SJSA1 (cell line): ENCODE measurements at places on chromosomes 6 and 20. TPM values are rescaled to one million over a fixed set of nuclear protein-coding genes. Genes with fewer than 3 reads are reported as not detected.

- no peaks in the 10 kb centered on the region for H3K36me3 ChIP-seq
- H3K27me3 ChIP-seq, result no peaks in the 10 kb centered on the region
- H3K4me1 ChIP-seq, result peaks cover 13% of the 10 kb centered on the region
- H3K27ac ChIP-seq, result no peak overlapping the region
- H3K4me3 ChIP-seq, result no peak overlapping the region
These were observed 437.4 kb upstream of the JAG1 start for GRCh38 chr20:11111191-11111590.

GRCh38 chr6:116568821-116569755 is 2.2 kb upstream of the RWDD1 start:
- no peak for DNase-seq
- H3K4me1 ChIP-seq, result peaks cover 24% of the 10 kb centered on the region
- no peaks in the 10 kb centered on the region for H3K27me3 ChIP-seq
- peaks cover 8% of the 10 kb centered on the region for H3K36me3 ChIP-seq
- no peak overlapping the region for H3K4me3 ChIP-seq
- H3K27ac ChIP-seq, result no peak overlapping the region

DNA sequence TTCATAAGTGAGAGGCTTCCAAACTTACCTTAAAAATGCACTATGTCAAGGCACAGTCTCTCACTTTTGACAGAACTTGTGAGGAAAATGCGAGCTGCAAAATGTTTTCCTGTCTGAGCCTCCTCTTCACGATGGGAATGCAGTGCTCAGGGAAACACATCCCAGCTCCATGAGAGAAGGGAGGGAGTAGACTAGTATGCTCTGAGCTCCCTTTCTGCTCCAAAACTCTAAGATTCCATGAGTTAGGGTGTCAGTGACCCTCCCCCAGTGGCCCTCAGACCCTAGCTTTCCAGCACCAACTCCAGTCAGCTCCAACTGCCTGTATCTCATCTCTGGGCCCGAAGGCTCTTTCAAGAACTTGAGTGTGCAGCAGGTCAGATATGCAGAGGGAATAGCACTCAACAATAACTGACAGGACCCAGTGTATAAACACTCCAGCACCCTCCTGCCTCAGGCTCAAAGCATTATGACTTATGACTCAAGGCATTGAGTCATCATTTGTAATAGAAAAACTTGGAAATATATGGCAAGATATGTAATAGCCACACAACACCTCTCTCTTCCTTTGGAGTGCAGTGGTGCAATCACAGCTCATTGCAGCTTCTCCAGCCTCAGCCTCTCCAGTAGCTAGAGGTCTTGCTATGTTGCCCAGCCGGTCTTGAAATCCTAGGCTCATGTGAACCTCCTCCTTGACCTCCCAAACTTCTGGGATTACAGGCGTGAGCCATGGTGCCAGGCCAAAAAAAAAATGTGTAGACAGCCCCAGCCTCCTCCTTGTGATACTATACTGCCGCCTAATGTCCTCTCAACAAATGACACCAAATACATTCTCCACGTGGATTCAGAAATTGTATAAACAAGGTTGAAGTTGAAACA is 16.7 kb upstream of the ENTPD6 start:
- no peak overlapping the region for H3K4me3 ChIP-seq
- peak overlapping the region; percentile 46 for H3K27ac ChIP-seq
- no peaks in the 10 kb centered on the region for H3K27me3 ChIP-seq
- peak; percentile 93 for DNase-seq

- no peak for DNase-seq
- H3K4me3 ChIP-seq, result no peak overlapping the region
- no peaks in the 10 kb centered on the region for H3K36me3 ChIP-seq
- peaks cover 73% of the 10 kb centered on the region for H3K4me1 ChIP-seq
- H3K27me3 ChIP-seq, result peaks cover 23% of the 10 kb centered on the region
These were observed 3.9 kb downstream of the LAMA5 start for GRCh38 chr20:62362991-62363919.

DNA sequence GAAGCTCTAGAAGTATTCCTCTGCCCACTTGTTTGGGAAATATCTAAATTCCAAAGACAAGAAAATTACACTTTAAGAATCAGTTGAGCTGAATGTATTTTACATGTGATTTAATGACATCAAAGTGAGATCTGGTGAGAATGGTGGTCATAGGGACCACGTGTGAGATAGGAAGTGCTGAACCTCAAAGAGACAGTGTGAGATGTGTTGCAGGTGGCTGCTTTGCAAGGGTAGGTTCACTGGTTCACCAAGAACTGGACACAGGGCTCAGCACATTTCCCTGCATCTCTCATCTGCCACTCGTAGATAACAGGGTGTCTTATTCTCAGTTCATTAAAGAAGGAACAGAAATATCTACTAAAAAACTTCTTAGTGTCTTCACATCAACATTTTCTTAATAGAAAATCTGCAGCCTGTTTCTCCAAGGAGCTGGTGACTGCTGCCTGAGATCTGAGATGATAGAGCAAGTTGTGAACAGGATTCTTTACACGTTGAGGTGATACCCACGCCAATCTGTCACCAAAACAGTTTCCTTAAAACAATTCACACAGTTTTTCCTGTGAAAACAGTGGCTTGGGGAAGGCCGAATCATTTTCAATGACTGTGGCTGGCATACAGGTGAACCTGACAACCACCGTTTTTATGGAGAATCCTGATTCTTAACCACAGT is 7.2 kb downstream of the CCR6 start:
- no peaks in the 10 kb centered on the region for H3K27me3 ChIP-seq
- H3K36me3 ChIP-seq, result no peaks in the 10 kb centered on the region
- DNase-seq, result no peak

DNA sequence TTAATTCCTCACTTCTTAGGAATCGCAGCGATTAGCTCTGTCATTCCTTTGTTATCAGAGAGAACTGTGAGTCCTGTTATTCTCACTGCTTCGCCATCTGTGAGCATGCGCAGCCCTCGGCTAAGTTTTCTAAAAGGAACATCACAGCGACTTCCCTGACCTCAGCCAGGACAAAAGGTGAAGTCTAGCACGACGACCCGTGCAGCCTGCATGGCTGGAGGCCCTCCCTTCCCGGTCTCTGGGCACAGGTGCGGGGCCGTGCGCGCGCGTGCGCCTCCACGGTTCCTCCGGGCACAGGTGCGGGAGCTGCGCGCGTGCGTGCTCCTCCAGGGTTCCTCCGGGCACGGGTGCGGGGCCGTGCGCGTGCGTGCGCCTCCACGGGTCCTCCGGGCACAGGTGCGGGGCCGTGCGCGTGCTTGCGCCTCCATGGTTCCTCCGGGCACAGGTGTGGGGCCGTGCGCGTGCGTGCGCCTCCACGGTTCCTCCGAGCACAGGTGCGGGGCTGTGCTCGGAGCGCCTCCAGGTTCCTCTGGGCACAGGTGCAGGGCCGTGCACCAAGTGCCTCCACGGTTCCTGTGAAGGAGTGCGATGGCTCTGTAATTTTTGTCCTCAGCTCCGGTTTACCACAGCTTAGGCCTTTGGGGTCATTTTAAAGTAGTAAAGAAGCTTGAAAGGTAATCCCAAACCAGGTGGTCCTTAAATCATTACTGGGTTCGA is 212.3 kb downstream of the ERMARD start:
- no peak overlapping the region for H3K4me3 ChIP-seq
- H3K27me3 ChIP-seq, result no peaks in the 10 kb centered on the region
- H3K27ac ChIP-seq, result no peak overlapping the region

ERVFRD-1 gene
- total RNA-seq, result not detected in 2 replicates

DPM1 gene
- total RNA-seq, result 122 and 138 TPM in 2 replicates

SLC17A4 gene
- not detected in 2 replicates for total RNA-seq
